Transverse colon (tissue), 4 donors: ENCODE measurements at places on chromosomes 7 and 10. TPM values are rescaled to one million over a fixed set of nuclear protein-coding genes. Genes with fewer than 3 reads are reported as not detected.

The CABCOCO1 gene
- not detected for total RNA-seq

DNA sequence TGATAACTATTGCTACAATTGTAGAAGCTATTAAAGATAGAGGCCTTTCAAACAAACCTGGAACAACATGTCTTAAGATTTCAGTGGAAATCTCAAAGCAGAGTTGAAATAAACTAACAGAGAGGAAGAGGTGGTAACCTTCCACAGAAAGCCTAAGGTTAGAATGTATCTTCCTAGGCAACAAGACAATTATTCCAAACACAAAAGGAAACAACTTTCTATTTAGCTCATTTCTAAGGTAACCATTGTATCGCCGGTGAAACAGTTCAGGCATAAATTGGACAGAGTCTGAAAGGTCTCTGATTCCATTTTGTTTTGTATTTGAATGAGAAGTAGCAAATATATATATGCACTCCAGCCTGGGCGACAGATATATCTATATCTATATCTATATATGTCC, 30.7 kb upstream of the HYCC1 start:
- DNase-seq, result no peak

- no peak for DNase-seq
These were observed 106.9 kb upstream of the NPS start for GRCh38 chr10:127442220-127442525.

GRCh38 chr7:5065107-5065407, 19.4 kb downstream of the RBAK start:
- DNase-seq, result no peak

GRCh38 chr7:51354434-51354833, 37.8 kb upstream of the COBL start:
- DNase-seq, result no peak

- DNase-seq, result no peak
These were observed 78.2 kb downstream of the VTI1A start for GRCh38 chr10:112525200-112525599.
